ENCODE measurements at places on chromosomes 3 and 15.

DNA sequence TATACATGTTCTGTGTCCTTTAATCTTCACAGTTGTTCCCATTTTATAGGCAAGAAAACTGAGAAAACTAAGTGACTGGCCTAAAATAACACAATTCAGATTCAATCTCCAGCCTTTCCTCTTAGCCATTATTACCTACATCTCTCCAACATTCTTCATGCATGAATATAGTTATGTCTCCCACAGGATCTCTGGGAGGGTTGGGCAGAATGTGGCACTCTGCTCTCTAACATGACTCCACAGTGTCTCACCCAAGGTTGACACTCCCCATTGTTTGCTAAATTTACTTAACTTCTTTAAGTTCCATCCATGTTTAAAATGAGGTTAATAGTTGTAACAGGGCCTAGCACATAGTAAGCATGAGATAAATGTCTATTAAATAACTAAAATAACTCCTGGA, 276.3 kb downstream of the ERC2 start:
- no peak for DNase-seq

GRCh38 chr3:52303811-52304210, 12.3 kb upstream of the DNAH1 start:
- DNase-seq: no peak

GRCh38 chr15:47376190-47376589, 341.1 kb upstream of the SEMA6D start:
- DNase-seq: no peak

- DNase-seq: peak; percentile 36
These were observed 42.9 kb downstream of the IDH2 start for GRCh38 chr15:90059208-90059985.

DNA sequence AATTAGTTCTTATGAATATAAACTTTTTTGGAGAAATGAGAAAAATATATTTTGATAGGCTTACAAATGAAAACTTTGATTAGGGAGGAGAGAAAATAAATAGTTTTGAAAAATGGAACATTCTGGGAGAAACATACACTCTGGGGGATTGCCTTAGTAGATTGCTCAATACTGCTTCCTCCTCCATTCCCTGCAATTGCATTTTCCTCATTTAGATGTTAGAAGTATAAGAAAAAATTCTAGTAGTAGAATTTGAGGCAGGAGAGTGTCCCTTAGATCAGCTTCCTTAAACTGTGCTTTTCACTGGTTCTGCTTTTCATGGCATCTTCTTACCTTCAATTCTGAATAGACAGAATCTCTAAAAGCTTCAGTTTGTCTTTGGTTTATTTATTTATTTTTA, 46.2 kb upstream of the CTDSPL2 start:
- no peak for DNase-seq

GRCh38 chr3:99909714-99910495, 92.2 kb downstream of the CMSS1 start:
- no peak for DNase-seq

DNA sequence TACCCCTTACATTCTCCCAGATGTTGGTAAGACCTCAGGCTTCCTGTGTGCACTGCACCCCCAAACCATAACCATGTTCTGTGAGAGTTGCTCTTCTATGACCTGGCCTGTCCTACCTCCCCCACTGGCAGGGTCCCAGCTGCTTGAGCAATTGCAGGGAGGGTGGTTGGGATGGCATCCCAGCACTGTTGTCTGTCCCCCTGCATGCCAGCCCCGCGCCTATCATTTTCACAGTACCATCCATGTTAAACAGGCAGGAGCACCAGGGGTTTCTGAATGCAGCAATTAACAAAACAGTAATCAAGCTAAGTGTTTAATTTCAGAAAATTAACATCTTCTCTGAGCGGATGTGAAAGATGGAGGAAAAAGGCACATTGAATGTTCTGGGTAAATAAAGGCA, 345.5 kb downstream of the EPHB1 start:
- no peak for DNase-seq

DNA sequence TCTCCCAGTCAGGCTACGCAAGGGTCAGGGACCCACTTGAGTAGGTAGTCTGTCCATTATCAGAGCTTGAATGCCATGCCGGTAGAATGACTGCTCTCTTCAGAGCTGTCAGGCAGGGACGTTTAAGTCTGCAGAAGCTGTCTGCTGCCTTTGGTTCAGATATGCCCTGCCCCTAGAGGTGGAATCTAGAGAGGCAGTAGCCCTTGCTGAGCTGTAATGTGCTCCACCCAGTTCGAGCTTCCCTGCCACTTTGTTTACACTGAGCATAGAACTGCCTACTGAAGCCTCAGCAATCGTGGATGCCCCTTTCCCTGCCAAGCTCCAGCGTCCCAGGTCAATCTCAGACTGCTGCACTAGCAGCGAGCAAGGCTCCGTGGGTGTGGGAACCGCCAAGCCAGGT, 57.5 kb upstream of the SETMAR start:
- DNase-seq: no peak

GRCh38 chr3:146191051-146191450, 30.1 kb upstream of the PLOD2 start:
- no peak for DNase-seq

DNA sequence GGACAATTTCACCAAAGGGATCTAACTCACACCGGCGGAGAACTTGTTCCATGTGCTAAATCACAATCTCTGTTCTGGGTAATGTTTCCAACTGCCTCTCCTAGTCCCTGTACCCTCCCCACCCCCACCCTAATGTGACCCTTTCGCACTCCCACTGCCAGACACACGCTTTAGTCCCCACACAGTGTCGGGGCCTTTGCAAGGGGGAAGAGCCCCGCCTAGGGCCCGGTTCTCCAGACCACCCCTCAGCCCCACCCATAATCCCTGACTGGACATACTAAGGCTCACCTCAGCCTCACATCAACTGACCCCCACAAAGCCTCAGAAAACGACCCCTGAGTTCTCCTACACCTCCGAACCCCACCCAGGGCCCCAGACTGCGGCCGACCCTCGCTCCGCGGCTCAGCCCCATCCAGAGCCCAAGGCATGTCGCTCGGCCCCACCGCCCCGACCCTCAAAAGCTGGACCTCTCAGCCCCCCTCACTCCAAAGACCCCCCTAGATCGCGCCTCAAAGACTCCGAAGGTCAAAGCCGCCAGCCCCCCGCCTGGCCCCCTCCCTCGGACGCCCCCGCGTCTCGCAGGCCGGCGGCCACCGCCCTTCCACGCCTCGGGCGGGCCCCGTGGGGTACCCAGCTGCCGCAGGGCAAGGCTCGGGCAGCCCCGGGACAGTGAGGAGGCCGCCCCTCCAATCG, 72.0 kb upstream of the MAP4 start:
- no peak for DNase-seq

DNA sequence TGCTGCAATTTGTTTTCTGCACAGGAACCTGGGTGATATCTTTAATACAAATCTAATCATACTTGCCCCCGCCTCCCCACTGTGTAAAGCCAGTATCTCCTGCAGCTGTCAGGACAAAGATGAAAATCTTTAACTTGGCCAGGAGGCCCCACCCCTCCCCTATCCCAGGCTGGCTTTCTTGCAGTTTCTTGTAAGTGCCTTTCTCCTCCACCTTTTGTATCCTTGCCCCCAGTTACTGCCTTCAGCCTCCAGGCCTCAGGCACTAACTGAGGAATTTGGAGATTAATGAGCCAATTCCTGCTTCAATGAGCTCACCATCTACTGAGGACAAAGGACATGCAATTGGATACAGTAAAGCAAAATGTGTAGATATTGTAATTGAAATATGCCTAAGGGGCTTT, 6.5 kb downstream of the GCSAM start:
- DNase-seq: no peak

- no peak for DNase-seq
These were observed 22.3 kb downstream of the NR2F2 start for GRCh38 chr15:96352604-96353405.

GRCh38 chr3:197482001-197482400, 73.8 kb downstream of the BDH1 start:
- DNase-seq: no peak

DNA sequence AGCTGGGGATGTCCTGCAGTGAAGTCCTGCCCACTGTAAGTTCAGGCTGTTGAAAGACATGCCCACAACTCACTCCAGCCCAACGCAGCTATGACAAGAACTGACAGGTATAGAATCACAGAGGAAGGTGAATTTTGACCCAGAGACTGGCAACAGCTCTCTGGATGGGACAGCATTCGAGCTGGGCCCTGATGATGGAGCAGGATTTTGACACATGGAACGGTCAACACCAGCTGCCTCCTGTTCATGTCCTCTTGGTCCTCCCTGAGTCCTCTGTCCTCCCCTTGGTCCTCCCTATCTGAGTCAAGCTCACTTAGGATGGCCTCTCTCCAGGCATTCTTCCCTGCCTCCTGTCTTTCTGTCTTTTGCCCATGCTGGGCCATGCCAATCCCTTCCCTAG, 15.2 kb upstream of the ACAN start:
- no peak for DNase-seq

DNA sequence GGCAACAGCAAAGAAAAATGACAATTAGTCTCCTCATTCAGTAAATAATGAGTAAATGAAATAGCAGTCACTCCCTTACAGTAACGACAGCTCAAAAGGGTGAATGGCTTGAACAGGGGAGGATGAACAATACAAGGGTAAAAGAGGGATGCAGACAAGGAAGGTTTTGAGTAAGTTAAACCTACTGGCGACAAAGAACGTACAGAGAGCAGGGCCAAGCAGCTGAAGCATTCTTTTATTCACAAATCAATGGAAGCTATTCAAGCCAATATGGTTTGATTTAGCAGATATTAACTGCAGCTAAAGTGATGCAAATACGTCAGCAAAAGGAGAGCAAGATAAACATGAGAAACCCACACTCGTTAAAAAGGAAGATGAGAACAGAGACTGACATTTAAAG, 90.7 kb upstream of the ICE2 start:
- no peak for DNase-seq

DNA sequence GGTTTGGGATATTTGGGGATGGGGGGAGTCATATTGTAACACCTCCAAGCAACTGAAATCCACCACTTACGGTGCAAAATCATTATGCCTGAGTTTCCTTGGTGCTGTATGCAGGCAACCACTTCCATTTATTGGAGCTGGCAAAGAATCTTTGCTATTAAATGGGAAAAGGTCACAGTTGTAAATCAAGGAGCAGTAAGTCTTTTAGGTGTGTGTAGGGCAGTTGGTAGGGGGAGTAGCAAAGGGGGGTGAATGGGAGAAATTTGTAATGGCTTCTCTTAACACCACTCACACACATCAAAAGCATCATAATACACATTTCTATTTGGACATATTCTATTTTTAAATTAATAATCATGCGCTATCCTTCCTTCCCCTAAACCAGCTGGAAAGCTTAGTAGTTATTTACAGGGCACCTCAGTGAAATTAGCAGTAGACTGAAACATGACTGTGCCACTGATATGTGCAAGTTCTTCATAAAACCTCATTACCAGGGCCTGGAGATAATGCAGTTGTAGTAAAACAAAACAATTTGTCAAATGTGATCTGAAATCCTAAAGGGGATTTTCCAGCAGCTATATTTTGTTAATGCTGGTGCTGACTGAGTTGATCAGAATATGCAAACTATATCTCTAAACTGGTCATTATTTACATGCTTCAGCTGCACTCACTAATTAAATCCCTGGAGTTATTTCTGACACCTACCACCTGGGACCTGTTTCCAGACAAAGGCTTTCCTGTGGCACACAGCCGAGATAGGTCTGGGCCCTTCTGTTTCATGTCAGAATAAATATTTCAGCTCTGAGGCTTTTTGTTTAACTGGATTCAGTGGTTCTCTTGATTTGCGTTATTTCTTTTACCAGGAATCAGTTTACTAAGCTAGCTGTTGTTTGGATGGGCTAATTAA, 90.1 kb downstream of the B3GALNT1 start:
- no peak for DNase-seq

- DNase-seq: no peak
These were observed 13.4 kb upstream of the TBC1D5 start for GRCh38 chr3:17755836-17756235.

DNA sequence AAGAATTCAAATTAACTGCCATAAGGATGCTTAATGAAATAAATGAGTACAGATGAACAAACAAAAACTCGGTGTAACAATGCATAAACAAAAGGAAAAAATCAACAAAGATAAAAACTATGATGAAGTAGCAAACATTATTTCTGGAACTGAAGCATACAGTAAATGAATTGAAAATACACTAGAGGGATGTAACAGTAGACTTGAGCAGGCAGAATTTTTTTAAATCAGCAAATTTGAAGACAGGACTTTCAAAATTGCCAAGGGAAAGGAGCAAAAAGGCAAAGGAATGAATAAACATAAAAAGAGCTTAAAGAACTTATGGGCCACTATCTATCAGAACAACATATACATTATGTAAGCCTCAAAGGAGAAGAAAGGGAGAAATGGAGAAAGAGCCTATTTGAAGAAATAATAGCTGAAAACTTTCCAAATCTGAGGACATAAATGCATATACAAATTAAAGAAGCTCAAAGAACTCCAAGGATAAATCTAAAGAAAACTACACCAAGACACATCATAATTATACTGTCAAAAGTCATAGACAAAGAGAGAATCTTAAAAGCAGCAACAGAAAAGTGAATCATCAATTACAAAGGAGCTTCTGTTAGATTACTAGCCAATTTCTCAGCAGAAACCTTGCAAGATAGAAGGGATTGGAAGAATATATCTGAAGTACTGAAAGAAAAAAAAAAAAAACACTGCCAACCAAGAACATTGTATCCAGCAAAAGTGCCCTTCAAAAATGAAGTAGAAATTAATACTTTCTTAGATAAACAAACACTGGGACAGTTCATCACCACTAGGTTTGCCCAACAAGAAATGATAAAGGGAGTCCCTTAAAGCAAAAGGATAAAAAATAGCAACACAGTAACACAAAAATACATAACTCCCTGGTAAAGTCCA, 15.5 kb downstream of the TOP2B start:
- no peak for DNase-seq

- no peak for DNase-seq
These were observed 335.2 kb upstream of the MCTP2 start for GRCh38 chr15:93895976-93896770.

GRCh38 chr15:39429898-39430357, 151.0 kb upstream of the THBS1 start:
- DNase-seq: no peak

- no peak for DNase-seq
These were observed 436.8 kb upstream of the CNTN4 start for GRCh38 chr3:1661839-1662238.

DNA sequence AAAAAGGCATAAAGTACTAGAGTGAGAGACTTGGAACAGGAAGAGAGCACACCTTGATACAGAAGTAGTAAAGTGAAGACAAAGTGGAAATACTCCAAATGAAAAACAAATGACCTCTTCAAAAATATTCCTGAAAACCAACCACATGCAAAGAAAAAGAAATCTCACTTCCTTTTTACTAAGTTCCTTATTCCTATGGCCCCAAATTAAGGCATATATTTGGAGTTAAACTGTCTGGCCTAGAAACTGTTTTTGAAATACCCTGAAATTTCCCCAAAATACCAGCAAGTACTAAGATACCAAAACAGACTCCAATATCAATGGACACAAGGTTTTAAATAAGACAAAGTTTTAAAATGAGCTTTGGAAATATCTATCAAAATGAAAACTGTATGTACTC, 58.2 kb downstream of the ZNF148 start:
- DNase-seq: no peak

DNA sequence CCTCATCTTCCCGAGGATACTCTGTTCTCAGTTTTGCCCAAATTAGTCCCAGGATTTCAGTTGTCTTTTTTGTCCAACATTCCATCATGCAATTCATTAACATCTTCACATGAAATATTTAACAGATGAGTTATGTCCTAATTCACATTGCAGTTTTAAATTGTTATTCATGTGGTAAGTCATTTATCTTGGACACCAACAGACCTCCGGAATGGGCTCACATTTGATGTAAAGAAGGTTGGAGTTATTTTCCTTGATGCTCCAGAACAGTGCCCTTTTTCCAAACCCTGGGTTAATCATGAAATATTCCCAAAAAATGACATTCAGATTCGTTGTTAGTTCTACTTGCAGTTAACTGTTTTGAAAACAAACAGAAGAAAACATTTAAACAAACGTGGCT, 32.8 kb upstream of the LRTM1 start:
- DNase-seq: no peak

Measured in activated CD8-positive, alpha-beta memory T cell treated with anti-CD3 and anti-CD28 coated beads, Interleukin-2, amount 50 U/mL, for 4 hours (primary cell).